ENCODE measurements at places on chromosomes 3 and 15.

DNA sequence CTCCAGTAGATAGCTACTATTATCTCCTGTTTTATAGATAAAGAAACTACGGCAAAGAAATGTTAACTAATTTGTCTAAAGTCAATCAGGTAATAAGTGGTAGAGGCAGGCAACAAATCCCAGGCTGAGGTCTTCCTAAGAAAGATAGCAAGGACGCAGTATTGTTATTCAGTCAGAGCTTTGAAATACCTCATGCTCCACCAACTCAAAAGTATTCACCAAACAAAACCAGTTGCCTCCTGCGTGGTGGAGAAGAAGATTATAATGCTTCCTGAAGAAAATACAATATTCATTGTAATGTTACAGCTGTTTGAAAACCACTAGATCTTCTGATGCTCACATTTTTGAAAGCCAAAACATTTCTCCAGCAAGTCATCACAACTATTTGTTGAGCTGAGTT is 138.2 kb upstream of the CNTN4 start:
- no peak for DNase-seq

DNA sequence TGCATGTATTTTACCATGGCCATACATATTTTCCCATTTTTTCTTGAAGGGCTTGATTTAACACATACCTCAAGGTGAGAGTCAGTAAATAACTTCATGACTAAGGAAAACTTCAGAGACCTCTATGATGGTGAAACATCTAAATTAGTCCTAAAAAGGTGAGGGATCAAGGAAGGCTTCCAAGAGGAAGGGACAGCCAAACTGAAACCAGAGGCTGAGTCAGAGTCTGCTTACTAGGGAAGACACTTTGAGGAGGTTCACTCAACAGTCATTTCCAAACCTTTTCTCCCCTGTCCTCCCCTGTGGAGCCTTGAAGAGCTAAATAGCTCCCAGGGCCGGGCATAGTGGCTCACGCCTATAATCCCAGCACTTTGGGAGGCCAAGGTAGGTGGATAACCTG is 206.6 kb downstream of the SHQ1 start:
- no peak for DNase-seq

DNA sequence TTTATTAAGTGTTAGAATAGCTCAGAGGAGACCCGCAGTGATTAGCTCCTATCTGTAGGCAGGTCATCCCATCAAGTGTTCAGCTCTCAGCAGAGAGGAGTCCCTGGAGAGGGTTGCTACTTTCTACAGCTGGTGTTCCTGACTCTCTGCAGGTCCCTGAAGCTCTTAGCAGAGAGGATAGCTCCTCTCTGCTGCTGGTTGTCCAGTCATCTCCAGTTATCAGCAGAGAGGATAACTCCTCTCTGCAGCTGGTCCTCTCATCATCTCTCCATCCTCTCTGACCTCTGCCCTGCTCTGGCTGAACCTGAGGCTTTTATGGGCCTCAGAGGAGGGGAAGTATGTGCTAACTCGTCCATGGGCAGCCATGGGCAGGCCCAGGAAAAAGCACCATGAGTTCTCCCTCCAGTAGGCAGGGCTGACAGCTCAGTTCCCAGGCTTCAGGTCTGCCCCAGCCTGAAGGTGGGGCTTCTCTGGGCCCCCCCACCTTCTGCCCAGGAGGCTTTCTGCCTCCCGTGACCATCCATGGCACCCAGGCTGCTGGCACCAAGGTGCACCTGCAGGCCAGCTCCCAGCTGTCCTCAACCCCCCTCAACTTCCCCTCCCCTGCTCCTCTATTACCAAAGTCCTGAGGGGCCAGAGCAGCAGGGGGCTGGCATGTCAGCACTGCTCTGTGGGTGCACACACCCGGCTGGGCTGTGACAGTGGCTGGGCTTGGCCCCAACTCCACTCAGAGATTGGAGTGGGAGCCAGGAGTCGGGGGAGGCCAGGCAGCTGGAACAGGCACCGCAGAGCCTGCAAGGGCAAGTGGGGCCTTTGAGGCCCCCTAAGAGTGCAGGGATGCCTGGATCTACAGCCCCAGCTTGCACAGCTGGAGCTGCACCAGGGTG is 98.9 kb upstream of the FRMD4B start:
- no peak for DNase-seq

DNA sequence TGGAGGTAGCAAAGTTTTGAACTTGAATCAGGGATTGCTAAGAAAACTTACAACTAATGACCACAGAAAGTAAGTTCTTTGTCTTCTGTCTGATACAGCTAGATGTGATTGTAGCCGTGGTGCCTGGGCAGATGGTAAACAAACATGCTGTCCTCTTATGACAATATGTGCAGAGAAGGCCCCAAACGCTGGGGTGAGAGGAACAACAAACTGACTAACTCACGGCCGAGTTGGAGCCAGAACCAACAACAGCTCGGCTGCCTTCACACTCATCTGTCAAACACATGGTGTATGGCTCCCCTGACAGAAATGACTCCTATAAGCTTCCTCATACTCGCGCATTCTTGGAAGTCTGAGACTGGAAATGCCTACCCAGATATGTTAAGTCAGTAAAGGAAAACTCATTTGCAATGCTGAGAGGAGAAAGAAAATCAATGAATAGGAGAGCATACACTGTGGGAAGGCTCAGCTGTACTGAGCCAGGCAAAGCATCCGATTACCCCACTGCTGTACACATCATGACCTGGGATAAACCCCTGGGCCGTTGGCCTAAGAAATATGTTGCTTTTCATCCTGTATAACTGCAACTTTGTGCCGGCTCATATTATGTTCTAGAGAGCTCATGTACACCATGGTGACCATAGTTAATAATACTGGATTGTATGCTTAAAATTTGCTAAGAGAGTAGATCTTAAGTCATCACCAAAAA is 5.7 kb downstream of the THBS1 start:
- no peak for DNase-seq

GRCh38 chr15:96336596-96337364 is 6.3 kb downstream of the NR2F2 start:
- DNase-seq: no peak

DNA sequence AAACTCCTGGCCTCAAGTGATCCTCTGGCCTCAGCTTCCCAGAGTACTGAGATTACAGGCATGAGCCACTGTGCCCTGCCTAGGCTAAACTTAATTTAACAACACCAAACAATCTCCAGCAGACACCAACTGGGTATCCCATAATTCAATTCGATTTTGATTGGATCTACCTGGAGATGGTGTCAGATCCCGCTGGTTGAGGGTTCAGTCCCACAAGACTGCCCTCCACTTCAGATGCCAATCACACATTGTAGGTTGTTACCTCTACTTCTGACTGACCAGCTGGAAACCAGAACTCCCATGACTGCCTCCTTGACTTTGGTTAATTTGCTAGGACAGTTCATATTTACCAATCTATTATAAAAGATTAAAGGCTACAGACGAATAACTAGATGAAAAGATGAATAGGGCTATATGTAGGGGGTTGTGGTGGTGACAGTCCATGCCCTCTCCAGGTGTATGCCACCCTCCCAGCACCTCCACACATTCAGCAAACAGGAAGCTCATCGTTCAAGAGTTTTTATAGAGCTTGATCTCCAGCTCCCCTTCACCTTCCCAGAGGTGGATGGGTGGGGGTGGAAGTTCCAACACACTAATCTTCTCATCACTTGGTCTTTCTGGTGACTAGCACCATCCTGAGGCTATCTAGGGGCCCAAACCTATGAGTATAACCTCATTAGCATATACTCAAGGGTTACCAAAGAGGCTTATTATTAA is 9.3 kb downstream of the B2M start:
- DNase-seq: no peak

DNA sequence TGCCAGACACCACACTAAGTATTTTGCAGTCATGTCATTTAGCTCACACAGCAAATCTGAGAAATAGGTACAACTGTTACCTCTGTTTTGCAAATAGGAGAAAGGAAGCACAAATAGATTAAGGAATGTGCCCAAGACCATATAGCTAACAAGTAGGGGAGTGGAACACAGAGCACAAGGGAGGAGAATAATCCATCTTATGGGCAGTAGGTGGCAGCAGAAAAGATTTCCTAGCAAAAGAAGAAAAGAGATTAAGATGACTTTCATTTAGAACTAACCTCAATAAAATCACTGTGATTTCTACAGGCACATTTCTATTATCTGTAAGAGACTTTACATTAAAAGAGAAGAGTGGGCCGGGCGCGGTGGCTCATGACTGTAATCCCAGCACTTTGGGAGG is 49.1 kb downstream of the NR1I2 start:
- DNase-seq: no peak

DNA sequence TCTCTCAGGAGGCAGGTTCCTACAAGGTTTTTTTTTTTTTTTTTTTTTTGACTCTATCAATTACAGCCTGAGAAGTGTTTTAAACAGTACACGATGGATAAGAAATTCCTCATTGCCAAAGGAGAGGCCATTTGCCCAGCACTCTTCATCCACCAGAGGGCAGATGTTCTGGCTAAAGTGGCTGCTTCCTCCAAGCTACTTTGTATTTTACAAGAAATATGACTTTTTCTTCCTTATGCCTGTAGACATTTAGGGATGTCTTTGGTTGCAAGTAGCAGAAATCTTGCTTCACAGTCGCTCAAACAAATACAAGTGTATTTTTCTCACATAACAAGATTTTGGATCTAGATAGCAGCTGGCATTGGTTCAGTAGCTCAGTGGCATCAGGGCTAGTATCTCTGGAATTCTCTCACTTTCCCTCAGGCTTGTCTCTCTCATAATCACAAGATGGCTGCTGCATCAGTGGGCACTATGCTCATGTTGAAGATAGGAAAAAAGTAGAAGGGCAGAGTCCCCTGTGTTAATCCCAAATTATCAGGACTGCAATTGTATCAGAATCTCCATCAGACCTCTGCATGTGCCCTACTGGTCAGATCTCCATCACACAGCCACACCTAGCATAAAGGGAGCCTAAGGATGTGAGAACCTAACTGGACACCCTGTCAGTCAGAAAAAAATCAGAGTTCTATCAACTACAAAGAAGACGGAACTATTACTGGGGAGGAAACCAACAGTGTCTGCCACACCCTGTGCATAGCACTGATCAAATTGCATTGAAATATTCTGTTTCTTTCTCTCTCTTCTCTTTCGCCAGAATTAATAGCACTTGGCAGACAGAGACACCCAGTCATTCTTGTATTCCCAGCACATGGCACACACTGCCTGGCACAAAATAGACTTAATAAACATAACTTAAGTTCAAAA is 138.9 kb upstream of the COL8A1 start:
- DNase-seq: no peak

DNA sequence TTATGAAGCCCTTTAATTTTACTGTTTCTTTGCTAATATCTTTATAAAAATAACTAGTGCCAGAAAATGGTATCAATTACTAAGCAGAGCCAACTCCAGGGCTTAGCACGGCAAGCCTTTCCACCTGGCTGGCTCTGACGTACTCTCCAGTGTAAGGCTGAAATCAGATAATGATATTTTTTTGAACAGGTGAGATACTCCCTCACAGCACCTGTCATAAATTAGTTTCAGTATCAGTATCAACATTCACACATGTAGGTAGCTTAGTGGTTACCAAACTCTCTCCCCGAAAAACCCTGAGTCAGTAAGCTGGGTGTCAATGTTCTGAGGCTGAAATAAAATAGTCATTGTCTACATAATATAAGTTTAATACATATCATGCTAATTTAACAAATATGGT is 710.1 kb downstream of the SQOR start:
- DNase-seq: no peak

GRCh38 chr15:33851079-33851478 is 117.2 kb upstream of the CHRM5 start:
- no peak for DNase-seq

GRCh38 chr3:160722331-160722730 is 33.7 kb upstream of the PPM1L start:
- no peak for DNase-seq

- DNase-seq: no peak
Observed at GRCh38 chr3:84925571-84925970, 33.2 kb upstream of the CADM2 start.

- DNase-seq: no peak
Observed at GRCh38 chr3:85837402-85837801, 878.6 kb downstream of the CADM2 start.

GRCh38 chr3:1374471-1374870 is 281.6 kb downstream of the CNTN6 start:
- no peak for DNase-seq

GRCh38 chr3:150216041-150216811 is 191.9 kb upstream of the TSC22D2 start:
- no peak for DNase-seq

- no peak for DNase-seq
Observed at GRCh38 chr15:68729789-68730411, 90.8 kb downstream of the ANP32A start.

DNA sequence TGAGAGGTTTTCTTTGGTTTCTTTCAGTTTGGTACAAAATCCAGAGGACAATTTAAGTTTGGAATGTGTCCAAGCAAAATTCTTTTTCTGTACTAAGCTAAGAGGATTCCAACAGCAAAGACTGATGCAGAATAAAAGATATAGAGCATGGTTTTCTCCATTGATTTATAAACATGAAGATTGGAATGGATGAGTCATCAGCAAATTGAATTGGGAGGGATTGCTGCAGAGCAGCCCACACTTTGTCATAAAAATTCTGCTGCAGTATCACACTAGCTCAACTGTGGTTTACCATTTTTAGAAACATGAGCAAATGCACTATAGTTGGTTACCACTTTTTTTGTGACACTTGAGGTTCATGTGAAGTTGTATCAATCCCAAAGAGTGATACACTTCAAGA is 16.1 kb upstream of the LARP6 start:
- DNase-seq: no peak

DNA sequence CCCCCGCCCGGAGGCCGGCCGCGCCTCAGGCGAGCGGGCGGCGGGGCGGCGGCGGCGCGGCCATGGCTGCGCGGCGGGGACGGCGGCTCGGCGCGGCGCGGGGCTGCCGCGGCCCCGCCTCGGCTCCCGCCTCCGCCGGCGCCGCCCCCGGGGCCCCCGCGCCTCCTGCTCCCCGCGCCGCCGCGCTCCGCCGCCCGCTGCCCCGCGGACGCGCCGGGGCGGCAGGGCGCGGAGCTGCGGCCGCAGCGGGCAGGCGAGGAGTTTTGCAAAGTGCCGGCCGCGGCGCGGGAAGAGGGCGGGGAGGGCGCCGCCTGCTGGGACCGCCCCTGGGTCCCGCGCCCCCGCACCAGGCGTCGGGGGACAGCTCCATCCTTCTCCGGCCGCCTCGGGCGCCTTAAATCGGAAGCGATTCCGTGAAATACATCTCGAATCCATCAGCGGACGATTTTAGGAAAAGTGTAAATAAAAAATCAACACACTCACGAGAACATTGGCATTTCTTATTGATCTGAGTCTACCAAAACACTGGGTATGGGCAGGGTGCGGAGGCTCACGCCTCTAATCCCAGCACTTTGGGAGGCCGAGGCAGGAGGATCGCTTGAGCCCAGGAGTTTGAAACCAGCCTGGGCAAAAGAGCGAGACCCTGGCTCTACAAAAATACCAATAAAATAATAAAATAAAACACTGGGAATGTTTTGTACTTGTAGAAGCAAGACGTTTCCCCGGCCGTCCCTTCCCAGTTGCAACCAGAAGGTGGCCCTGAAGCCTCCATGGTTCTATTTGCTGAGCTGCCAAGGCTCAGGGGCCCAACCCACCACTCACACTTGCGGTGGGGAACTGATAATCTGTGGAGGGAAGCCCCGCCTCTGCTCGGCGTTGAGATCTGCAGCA is 136.9 kb downstream of the NUP210 start:
- DNase-seq: no peak

Measured in nucleus accumbens (tissue), 56 donors.